ENCODE measurements at places on chromosomes 16 and 17. TPM values are rescaled to one million over a fixed set of nuclear protein-coding genes. Genes with fewer than 3 reads are reported as not detected.

Gene PDIA2
- total RNA-seq: 0.58 TPM

Gene ASGR2
- 0.07 TPM for total RNA-seq

Gene GGT6
- total RNA-seq: 0.08 TPM

Gene PRR11
- 47.6 TPM for total RNA-seq

Gene HAS3
- 45.9 TPM for total RNA-seq

Gene KRT13
- 0.19 TPM for total RNA-seq

Gene CACNG3
- not detected for total RNA-seq

Gene MLKL
- 22.8 TPM for total RNA-seq

Data from A549 treated with DMSO at 1 μM for 4 hours (cell line).